ENCODE measurements at places on chromosomes 1 and 21.

- no peak for DNase-seq
Measured at GRCh38 chr21:32314806-32315205, 16.2 kb downstream of the MRAP start.

DNA sequence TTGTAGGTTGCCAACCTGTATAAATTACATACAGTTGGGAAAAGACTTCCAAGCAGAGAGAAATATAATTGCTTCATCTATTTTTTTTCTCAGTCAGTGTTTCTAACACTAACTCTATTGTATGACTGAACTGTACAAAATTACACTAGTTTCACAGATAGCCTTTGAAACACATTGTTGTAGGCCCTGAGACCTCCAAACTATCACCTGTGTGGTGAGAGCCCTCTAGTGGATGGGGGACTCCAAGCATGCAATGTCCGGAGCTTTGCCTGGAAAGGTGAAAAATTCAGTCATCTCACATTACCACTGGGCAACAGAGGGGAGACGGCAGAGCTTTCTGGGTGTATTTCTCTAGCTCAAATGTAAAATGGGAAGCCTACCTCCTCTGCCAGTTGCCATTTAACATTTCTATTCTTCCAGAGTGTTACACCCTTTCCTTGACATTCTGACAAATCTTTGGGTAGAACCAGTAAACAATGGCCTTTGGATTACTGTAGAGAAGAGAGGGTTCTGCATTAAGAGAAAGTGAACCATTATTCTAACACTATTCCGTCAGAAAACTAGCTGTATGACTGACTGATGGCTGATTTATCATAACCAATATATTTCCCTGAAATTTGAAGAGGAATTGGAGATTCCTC, 212.2 kb downstream of the LYPLAL1 start:
- DNase-seq = no peak

- no peak for DNase-seq
Measured at GRCh38 chr1:196152086-196152485, 456.2 kb downstream of the KCNT2 start.

GRCh38 chr1:104092698-104093097, 343.0 kb downstream of the AMY1C start:
- DNase-seq = no peak

- no peak for DNase-seq
Measured at GRCh38 chr1:185059950-185060571, 14.7 kb downstream of the RNF2 start.

DNA sequence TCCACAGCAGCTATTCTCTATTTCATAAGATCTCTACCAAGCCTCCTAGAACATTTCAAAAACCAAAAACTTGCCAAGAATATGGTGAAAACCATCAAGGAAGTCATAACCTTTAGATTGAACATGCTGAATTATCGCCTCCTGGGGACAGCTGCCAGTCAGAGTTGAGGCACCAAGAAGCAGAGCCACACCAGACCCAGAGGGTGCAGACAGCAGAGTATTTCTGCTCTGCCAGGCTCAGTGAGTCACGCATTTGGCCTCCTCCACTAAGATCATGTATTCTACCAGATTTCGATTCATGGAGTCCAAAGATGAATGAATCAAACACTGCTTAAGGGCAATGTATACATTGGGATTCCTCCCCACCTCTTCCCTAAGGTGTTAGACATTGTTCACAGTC, 2.1 kb downstream of the F3 start:
- no peak for DNase-seq

DNA sequence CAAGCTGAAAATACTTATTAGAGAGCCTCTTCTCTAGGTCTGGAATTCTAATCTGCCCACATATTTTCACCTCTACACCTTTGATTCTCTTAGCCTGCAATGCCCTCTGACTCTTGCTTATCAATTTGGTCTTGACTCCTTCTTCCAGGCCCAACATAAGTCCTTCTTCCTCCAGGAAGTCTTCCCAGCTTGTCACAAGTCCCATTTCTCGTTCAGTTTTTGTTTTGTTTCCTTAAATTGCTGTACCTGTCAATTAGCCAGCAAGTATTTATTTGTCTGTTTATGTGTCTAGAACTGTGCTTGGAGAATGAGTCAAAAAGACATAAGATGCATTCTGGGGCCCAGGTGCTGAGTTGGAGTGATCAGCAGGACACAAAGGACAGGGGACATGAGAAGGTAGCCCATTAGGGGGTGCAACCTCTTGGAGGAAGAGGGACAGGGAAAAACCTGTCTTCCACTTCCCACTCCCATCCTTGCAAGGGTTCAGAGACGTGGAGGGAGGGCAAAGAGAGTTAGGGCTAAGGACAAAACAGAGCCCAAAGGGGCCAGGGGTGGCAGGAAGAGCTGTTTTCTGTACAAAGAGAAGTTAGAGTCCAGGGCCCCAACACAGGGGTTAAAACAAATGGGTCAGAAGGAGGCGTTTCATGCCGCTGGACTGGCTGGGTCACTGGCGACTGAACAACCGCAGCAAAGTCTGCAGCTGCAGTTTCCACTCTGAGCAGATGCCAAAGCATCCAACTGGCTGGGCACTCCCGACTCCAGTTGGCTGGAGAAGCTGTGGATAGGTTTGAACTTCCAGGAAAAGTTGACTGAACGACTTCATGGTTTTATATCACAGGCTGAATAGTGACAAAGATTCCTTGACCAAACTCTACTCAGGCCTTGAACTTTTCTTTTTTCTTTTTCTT, 10.7 kb upstream of the CNR2 start:
- no peak for DNase-seq

DNA sequence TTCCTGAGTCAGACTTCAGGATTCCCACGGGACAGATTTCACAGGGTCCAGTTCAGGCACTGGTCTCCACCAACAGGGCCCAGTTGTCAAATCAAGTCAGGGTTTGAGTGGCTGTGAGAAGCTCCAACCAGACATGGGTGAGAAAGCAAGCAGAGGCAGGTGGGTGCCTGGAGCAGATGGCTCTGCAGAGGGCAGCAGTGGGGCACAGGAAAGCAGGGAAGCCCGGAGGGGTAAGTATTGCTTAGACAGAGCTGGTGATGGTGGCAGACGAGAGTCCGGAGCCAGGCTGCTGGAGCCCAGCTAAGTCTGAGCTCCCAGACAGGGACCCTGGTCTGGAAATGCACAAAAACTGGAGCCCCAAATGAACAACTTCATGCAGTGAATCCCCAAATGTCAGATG, 40.4 kb downstream of the RIMS3 start:
- DNase-seq = no peak

DNA sequence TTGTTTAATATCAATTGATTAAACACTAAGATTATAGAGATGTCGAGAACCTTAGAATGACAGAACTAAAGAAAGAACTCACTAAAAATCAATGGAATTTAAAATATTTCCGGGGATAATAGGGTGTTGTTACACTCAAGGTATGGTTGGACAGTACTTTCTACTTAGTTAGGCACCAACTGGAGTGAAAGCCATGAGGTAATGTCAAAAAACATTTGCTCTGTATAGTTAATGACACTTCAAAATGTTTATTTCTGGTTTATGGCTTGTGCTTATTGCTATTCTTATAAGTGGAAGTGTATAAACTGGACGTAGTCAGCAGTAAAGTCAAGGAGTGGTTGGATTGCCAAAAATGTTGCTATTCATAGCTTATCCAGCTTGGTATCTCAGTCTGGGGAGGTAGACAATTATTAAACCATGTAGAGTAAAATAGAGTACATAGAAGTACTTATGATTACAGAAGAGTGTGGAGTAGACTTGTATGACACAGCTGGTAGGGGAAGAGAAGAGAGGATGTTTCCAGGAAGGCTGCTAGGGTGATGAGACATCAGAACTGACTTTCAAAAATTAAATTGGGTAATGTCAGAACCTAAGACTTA, 56.5 kb upstream of the BMP8A start:
- DNase-seq = no peak

DNA sequence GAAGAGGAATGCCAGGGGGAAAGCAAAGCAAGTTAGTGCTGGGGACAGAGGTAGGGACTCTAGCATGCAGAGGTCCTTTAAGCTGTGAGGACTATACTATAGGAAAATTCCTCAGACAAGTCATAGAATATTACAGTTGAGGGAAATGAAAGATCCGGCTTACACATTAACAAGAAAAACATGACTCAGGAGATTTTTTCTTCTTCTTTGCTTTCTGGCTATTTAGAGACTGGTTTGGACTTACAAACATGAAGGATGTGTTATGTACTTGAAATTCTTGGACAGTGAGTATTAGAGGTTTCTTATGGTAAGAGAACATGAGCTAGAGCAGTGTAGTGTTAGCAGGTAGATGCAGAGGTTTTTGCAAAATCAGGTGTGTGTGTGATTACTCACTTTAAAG, 24.9 kb downstream of the USP25 start:
- DNase-seq = no peak

DNA sequence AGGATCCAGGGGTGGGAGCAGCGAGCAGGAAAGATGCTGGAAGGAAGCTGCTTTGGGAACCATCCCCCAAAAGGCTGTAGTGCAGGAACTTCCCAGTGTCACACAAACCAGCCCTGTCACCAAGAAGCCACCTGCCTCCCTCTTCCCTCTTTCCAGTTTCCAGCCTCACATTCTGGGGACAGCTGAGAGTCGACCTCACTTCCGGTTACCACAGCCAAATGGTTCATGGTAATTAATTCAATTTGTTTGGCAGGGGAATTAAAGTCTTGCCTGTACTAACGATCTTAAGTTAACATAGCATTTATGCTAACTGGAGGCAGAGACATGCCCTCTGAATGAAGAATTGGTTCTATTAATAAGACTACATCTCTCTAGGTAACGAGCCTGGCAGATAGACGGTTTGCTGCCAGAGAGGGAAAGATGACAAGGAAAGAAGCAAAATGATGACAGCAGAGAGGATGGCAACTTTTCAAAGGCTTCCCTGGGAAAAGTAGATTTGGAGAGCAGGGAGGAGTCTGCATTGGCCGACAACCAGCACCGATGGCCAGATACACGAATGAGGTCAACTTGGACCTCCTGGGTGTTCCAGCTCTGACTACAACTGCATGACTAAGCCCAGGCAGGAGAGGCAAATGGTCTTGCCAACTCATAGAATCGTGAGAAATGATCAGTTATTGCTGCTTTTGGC, 64.1 kb downstream of the TMCO4 start:
- DNase-seq = no peak

DNA sequence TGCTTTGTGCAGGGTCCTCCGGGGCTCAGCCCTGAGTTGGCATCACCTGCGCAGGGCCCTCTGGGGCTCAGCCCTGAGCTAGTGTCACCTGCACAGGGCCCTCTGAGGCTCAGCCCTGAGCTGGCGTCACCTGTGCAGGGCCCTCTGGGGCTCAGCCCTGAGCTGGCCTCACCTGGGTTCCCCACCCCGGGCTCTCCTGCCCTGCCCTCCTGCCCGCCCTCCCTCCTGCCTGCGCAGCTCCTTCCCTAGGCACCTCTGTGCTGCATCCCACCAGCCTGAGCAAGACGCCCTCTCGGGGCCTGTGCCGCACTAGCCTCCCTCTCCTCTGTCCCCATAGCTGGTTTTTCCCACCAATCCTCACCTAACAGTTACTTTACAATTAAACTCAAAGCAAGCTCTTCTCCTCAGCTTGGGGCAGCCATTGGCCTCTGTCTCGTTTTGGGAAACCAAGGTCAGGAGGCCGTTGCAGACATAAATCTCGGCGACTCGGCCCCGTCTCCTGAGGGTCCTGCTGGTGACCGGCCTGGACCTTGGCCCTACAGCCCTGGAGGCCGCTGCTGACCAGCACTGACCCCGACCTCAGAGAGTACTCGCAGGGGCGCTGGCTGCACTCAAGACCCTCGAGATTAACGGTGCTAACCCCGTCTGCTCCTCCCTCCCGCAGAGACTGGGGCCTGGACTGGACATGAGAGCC, 22.7 kb downstream of the COL6A1 start:
- DNase-seq = no peak

DNA sequence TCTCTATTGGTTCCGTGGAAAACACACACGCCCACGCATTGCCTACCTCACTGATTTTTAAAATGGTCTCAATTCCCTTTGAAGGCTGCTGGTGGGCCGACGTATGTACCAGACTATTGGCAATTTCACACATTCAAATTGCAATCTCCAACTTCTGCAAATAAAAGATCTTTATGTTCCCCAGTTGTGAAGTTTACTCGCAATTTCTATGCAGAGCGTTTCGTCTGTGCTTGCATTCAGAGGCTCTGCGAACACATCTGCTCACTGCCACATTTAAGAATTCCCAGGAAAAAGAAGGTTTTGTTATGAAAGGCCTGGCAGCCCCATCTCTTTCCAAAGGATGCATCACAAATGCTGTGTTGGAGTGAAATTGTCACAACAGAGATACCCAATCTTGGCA, 288.0 kb upstream of the KAZN start:
- DNase-seq = no peak

- no peak for DNase-seq
Measured at GRCh38 chr21:38188037-38188436, 68.8 kb upstream of the KCNJ15 start.

- DNase-seq = no peak
Measured at GRCh38 chr1:89953131-89953626, 41.7 kb upstream of the ZNF326 start.

DNA sequence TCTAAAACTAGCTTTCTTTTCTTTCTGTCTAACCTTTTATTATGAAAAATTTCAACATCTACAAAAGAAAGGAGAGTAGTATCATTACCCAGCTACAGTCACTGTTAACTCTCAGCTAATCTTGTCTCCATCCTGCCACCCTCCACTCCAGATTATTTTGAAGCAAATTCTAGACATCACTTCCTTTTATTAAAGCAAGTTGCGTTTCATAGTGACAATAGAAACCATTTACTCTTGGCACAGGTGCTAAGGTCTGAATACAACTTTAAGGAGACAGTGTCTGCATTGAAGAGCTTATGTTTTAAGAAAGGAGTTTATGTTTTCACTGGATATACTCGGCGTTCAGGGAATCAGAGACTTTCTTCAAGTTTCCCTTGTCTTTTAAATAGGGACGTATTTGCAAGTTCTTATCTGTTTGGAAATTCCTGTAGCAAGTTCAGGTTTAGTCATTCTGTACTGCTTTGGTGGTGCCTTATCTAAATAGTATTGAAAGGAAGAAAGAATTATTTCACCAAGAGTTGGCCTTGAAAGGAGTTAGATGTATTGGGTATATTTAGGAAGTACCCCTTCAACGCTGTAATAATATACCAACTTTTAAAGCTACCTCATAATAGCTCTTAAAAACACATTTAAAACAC, 42.7 kb downstream of the ITSN1 start:
- no peak for DNase-seq

- no peak for DNase-seq
Measured at GRCh38 chr1:33143698-33144097, 38.1 kb downstream of the TRIM62 start.

DNA sequence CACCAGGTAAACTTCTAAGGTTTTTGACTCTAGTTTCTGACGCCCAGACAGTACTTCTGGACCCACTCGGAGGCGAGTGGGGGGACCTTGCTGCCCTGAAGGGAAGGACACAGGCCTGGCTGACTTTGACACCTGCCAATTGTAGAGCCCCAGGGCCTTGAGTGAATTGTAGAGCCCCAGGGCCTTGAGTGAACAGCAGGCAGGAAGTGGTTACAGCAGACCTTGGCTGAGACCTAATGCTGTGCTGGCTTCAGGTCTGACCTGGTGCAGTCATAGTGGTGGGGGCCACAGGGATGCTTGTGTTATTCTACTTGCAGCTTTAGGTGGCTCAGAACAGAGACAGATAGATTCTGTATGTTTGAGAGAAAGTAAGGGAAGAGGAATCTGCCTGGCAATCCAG, 344.3 kb downstream of the DUSP10 start:
- no peak for DNase-seq

Data from T-helper 17 cell (primary cell).